ENCODE measurements at places on chromosomes 12 and 14.

DNA sequence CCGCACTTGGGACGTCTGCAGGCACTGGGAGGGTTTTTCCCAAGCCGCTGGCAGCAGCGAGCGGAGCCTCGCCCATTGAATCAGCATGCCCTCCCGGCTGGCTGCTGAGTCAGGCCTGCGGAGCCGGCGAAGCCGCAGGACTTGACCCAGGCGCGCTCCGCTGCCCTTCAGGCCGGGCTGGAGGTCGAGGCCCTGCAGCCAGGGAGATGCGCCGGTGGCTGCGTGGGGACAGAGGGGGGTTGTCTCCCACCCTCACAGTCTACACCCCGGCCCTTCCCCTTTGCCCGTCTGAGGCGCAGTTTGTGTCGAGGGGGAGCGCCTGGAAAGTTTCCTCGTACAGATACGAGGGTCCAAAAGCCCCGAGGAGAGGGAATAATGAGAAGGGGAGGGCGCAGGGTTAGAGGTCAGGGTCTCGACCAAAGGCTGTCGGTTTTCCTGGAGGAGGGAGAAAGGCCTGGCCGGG is 759 bp upstream of the KLC1 start:
- no peak for DNase-seq

GRCh38 chr14:38255673-38256532 is at the start of gene CLEC14A:
CLEC14A (minus strand) TSS chr14:38256093; CDS start chr14:38256022, 71 bp downstream.
- DNase-seq = no peak

DNA sequence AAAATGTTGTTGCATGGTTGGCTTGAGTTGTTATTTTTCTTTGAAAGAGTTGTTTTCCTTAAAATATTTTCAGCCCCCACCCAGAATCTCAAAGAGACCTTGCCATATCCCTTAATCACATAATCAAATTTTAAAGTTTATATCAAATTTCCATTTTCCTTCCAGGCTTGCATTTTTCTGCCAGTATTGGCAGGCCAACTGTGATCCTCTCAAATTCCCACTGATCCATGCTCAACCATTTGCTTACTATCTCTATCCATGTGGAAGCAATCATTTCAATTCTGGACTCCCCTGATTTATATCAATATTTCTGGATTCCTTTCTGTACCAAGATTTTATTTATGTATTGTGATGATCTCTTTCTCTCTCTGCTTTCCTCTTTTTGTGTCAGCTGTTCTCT is 64.2 kb upstream of the PYGL start:
- no peak for DNase-seq

- DNase-seq = no peak
These were observed 20.0 kb downstream of the TMEM132C start for GRCh38 chr12:128286970-128287369.

DNA sequence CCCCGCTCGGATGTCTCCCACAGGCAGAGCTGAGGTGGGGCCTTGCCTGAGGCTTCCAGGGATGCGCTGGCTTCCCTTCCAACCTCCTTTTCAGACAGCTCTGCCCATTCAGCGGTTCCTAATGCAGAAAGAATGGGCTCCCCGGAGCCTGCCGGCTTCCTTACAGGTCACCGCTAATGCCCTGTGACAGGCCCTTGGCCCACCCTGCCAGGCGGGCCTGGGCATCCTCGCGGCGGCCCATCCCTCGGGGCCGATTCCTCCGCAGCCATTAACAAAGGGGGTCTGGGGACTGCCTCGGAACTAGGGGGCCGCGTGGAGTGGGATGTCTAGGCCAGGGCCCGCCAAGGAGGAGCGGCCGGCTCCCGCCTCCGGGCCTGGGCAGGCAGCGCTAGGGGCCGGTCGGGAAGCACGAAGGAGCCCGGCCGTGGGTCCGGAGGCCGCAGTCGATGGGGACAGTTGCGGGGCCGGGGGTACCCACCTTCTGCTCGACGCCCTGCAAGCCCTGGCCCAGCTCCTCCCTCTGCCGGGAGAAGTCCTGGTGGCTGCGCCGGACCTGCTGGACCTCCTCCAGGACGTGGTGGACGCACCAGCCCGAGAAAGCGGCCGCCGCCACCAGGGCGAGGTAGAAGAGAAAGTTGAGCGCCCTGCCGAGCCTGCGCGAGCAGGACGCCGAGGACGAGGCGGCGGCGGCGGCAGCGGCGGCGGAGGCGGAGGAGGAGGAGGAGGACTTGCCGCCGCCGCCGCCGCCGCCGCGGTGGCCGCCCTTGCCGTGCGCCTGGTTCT is 738 bp downstream of the CKAP4 start:
- DNase-seq = no peak

DNA sequence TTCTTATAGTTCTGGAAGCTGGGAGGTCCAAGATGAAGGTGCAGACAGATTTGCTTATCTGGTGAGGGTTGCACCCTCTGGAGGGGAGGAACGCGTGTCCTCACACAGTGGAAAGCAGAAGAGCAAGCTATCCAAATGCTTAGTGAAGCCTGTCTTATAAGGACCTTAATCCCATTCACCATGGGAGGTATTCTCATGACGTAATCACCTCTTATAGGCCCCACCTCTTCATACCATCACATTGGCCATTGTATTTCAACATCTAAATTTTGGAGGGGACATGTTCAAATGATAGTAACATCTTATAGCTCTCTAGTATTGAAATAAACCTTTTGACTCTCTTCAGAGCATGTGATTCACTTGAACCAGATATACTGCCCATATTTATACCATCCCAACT is 105.0 kb upstream of the MYF6 start:
- DNase-seq = no peak

GRCh38 chr12:94898388-94898787 is 105.1 kb downstream of the NDUFA12 start:
- DNase-seq = no peak

- DNase-seq = no peak
These were observed 1.7 kb upstream of the GPR68 start for GRCh38 chr14:91246051-91246852.

DNA sequence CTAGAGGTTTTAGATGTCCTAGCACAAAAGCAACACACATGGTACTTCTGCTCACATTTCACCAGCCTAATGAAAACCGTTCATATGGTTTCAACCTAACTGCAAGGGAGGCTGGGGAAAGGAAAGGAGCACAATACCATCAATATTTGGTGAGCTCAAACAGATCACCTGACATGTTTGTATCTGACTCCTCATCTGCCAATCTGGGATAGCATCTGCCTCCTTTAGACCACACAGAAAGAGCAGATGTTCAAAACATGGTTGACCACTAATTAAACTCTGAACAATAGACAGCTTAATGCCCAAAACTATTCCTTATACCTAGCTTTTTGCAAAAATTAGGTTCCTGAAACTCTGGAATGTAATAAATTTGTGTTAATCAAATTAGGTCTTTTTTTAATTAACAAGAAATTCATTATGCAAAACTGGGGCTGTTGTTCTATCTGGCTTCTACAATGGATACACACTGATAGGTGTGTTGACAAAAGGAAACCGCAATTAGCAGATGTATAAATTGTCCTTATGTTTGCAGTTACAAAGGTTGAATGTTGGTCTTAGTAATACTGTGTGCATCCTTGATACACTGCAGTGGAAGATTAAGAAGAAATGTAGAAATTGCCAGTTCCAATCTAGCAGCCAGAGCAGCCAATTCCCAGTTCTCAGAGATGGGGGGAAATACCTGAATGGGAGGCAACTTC is 89.3 kb downstream of the DUSP6 start:
- DNase-seq = no peak

DNA sequence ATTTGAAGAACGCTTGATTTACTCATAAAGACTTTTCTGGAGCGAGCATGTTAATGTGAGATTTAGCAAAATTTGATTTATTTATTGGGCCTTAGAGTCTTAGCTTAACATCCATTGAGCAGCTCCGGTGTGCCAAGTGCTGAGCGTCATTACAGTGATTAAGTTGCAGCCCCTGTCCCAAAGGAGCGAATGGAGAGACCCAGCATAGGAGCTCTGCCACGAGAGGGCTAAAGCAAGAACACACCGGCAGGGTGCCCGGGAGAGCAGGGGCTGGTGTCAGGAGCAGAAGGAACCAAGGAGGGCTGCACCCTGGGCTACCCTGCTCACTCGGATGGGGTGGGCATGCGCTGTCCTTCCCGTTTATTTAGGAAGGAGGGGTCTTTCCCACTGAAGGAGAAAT is 50.6 kb downstream of the PPP2R5C start:
- no peak for DNase-seq

DNA sequence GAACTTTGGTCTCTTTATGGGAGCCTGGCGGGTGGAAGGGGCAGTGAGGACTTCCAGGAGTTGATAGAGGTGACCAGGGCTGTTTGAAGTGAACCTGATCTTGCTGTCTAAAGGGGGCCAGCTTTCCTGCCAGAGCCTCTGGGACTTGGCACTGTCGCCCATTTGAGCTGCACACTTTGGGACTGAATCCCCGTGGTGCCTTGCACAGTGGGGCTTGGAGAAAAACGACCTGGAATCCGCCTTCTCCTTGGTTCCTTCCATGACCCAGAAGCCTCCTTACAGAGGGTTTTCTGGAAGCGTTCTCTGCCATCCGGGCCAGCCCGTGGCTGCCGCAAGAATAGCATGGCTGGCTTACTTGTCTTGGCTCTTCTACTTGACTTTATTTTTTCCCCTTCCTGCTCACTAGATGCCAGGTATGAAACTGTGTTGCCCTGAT is 2.0 kb downstream of the RFLNA start:
- DNase-seq = no peak

GRCh38 chr14:22602862-22603261 is 4.8 kb downstream of the ABHD4 start:
- DNase-seq = no peak

DNA sequence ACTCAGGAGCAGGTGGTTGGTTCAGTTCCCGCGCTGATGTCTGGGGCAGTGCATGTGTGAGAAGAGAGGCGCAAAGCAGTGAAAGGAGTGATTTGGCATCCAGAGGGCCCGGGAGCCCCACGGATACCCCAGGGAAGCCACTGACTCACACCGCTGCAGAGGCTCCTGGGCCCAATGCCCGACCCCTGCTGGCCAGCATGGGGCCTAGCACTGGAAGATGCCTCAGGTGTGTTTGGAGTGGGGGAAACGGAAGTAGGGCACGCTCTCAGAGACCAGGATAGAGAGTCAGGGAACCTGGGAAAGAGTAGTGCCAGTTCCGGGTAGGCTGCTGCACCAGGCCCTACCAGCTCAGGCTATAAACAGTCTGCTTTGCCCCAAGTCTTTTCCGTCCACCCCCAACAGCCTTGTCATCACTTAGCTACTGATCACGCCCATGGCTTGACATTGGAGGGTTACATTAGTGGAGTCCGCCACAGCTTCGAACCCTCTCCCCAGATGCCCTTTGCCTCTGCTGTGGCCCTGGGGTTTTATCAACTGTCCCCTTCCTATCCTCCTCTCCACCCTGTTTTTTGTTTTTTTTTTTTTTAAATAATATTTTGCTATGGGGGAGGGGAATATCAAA is 9.5 kb upstream of the CSAD start:
- no peak for DNase-seq

GRCh38 chr12:87302126-87302745 is 727.0 kb downstream of the C12orf50 start:
- no peak for DNase-seq

- DNase-seq = peak; percentile 78
These were observed 214.8 kb downstream of the CHST11 start for GRCh38 chr12:104671409-104672095.

DNA sequence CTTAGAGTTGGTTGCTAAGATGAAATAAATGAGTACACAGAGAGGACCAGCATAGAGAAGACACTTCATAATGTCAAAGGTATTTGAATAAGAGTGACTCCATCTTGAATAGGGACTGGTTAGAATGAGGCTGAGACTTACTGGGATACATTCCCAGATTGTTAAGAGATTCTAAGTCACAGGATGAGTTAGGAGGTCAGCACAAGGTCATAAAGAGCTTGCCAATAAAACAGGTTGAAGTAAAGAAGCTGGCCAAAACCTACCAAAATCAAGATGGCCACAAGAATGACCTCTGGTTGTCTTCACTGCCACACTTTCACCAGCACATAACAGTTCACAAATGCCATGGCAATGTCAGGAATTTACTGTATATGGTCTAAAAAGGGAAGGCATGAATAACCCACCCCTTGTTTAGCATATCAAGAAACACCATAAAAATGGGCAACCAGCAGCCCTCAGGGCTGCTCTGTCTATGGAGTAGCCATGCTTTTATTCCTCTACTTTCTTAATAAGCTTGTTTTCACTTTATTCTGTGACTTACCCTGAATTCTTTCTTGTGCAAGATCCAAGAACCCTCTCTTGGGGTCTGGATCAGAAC is 8.3 kb upstream of the SERPINA1 start:
- DNase-seq = no peak

GRCh38 chr12:63083046-63083445 is 68.0 kb downstream of the AVPR1A start:
- DNase-seq = no peak

DNA sequence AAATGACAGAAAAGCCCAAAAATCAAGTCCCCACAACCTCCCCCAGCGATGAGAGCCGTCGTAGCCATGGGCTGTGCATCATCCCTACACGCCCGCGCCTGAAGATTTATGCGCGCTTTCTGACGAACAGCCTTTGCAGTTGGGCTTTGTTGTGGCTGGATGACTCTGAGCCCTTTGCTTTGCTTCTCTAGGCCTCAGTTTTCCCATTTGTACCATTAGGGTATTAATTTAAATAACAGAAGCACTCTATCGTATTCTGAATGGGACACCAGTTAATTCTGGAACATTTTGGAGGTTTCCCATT is 24.2 kb downstream of the SFSWAP start:
- no peak for DNase-seq

Measured in GM04503 (cell line).